ENCODE measurements at places on chromosomes 4 and X.

GRCh38 chrX:49725923-49726904 lies 30.4 kb upstream of the PAGE1 start:
- no peak for DNase-seq

DNA sequence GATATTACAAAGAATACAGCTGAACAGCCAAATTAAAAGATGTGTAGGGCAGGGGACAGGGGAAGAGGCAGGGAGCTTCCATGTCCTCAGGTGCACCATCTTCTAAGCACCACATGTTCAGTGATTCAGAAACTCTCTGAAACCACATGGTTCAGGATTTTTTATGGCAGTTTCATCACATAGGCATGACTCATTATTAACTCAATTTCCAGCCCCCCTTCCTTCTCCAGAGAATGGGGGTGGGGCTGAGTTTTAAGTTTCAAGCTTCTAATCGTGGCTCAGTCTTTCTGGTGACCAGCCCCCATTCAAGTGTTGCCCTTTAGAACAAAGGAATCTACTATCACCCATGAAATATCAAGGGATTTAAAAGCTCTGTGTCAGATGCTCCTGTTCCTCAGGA lies 317.8 kb upstream of the GALNT7 start:
- no peak for DNase-seq

- peak; percentile 6 for DNase-seq
Measured at GRCh38 chr4:3252831-3253641, 4.1 kb downstream of the MSANTD1 start.

DNA sequence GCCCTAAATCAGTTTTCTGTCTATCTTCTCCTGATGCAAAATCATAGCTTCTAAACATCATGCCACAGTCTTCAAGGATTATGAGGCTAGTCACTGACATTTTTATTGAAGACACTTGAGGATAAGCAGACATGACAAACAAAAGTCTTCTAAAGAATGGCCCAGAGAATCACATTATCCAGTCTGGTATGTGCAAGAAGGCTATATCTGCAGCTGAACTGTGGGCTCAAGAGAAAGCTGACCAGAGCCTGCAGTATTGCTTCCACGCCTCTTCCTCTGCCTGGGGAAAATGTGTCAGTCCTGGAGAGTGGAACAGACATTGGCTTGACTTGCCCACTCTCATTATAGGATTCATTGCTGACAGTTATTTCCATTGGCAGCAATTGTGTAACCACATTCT lies 553.5 kb downstream of the SPOCK3 start:
- no peak for DNase-seq

DNA sequence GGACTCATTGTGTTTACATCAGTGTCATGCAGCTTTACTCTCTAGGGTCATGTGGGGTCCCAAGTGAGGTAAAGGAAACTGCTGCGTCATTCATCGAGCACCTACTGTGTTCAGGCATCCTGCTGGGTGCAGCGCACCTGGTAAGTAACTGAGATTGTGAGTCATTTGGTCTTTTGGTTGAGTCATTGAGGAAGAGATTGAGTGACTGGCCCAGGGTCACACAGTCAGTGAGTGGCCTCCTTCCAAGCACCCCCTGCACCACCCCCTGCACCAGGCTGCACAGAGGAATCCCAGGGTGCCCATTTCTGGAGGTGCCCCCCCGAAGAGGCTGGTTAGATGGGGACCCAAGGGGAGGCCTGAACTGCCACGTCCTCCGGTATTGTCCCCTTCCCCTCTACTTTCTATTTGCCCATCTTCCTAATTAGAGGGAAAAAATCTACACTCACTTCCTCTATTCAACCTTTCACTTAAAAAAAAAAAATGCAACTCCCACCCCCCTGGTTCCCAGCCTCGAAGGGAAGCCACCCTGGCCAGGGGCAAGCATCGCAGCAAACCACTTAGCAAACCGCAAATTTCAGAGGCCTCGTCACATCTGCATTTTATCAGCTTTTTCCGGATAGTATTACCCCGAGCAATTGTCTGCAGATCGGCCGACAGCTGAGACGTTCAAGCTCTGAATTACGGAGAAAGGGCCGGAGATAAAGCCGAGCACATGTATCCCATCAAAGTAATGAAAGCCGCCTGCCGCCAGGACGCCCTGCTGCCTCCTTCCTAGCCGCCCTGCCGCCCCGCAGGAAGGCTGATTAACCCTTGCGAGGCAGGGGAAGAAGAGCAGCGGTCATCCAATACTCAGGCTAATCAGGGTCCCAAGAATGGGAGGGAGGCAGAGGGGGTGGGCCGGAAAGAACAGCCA lies 96.3 kb upstream of the MSX1 start:
- DNase-seq, result no peak

GRCh38 chrX:66632473-66632872 lies 6.4 kb downstream of the EDA2R start:
- DNase-seq, result no peak

DNA sequence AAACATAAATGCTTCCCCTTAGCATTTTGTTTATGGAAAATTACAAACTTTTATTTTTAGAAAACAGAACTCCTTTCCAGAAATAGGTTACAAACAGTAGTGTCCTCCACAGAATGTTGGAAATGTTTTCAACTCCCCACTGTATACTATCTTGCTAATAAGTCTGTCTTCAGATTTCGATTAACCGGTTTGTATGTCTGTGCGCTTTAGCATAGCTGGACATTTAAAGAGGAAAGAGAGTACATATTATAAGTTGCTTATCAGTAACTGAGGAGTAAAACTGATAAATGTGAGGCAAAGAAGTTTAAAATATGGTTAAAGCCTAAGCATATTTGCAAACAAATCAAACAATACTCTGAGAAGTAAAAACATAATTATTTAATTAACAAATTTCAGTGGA lies 3.4 kb downstream of the CXCL8 start:
- no peak for DNase-seq

DNA sequence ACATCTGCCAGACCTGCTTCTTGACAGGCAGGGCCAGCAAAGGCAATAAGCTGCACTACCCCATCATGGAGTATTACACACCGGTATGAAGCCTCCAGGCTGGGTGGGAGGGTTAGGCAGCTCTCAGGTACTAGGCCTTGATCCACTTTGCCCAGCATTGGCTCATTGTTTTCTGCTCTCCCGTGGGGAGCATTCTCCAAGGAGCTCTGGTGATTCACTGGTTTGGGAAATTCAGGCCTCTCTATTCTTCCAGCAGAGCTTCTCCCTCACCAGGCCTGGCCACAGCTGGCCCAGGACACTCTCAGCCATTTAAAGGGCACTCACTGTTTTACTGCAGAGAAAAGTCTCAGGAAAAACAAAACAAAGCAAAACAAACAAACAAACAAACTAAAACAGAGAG lies 33.0 kb downstream of the DRP2 start:
- DNase-seq, result no peak

DNA sequence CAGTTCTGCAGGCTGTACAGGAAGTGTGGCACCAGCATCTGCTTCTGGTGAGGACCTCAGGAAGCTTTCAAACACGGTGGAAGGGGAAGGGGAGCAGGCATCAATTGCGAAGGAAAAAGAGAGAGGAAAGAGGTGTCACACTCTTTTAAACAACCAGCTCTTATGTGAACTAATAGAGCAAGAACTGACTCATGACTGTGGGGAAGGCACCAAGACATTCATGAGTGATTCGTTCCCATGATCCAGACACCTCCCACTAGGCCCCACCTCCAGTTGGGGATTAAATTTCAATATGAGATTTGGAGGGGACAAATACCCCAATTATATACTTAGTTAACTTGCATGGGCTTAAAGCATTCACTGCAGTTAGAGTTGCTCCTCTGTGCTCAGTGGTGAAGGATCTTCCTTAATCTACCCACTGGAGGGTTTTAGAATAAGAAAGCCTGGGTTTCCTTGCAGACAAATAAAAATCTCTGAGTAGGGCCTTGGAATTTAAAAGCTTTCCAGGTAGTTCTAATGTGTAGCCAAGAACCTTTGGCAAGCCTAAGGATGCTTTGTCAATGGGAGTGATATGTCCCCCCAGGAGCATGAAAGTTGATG lies 60.0 kb downstream of the SYNPO2 start:
- no peak for DNase-seq

- no peak for DNase-seq
Measured at GRCh38 chr4:147078875-147079658, 133.4 kb upstream of the TTC29 start.

Measured in HAP-1 (cell line).